Keratinocyte (primary cell): ENCODE measurements at places on chromosomes 7 and 10.

DNA sequence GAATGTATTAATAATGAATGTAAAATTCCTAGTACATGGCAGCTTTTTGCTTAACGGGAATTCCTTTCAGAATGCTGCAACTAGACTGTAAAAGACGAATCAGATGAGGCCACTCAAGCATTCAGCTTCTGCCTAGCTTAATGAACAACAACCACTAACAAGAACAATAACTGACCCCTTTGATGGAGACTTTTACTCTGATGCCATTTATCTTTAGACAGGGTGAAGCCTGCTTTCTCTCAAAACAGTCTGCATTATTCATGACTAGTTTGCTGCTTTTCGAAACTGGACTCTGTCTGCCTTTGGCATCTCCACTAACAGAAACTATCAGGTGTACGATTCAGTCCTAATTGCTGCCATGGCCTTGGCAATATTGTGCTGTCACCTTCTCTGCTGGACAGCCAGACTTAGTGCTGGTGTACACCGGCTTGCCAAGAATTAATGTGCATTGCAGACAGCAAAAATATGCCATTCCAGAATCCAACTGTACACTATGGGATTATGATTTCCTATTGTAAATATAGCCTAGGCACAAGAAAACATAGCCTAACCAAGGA is 295.5 kb upstream of the CDC14C start:
- no peaks in the 10 kb centered on the region for H3K27me3 ChIP-seq
- DNase-seq, result no peak
- H3K4me3 ChIP-seq, result no peak overlapping the region
- H3K4me1 ChIP-seq, result no peaks in the 10 kb centered on the region

DNA sequence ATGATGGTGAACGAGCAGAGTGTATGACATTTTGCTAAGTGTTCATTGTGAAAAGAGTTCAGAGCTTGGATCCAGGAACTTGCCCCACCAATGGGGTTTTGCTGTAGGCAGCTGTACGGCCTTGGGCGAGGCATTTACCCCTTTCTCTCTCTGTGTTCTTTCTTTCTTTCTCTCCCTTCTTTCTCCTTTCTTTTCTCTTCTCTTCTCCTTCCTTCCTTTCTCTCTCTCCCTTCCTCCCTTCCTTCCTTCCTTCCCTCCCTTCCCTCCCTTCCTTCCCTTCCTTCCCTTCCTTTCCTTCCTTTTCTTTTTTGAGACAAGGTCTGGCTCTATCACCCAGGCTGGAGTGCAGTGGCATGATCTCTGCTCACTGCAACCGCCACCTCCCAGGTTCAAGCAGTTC is 45.3 kb upstream of the KMT2C start:
- no peaks in the 10 kb centered on the region for H3K36me3 ChIP-seq
- H3K4me3 ChIP-seq, result no peak overlapping the region
- DNase-seq, result no peak
- no peak overlapping the region for H3K27ac ChIP-seq
- H3K4me1 ChIP-seq, result no peaks in the 10 kb centered on the region
- H3K27me3 ChIP-seq, result no peaks in the 10 kb centered on the region

DNA sequence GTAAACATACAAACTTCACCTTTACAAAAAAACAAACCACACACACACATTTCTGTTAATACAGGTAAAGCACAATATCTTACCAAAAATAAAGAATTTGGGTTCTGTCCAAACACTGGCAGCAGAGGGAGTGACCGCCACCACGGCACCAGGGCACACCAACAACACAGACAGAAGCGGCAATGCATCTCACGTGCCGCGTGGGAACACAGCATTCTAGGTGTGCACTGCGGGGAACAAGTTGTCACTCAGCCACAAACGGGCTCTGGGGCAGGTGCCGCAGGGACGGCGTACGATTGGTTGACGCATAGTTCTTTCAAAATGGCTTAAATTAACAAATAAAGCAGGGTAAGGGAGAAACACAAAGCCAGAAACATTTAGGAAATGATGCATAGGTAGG is 22.3 kb downstream of the PDGFA start:
- DNase-seq, result no peak
- H3K27ac ChIP-seq, result no peak overlapping the region
- H3K4me3 ChIP-seq, result no peak overlapping the region
- H3K27me3 ChIP-seq, result no peaks in the 10 kb centered on the region
- peaks cover 37% of the 10 kb centered on the region for H3K36me3 ChIP-seq

DNA sequence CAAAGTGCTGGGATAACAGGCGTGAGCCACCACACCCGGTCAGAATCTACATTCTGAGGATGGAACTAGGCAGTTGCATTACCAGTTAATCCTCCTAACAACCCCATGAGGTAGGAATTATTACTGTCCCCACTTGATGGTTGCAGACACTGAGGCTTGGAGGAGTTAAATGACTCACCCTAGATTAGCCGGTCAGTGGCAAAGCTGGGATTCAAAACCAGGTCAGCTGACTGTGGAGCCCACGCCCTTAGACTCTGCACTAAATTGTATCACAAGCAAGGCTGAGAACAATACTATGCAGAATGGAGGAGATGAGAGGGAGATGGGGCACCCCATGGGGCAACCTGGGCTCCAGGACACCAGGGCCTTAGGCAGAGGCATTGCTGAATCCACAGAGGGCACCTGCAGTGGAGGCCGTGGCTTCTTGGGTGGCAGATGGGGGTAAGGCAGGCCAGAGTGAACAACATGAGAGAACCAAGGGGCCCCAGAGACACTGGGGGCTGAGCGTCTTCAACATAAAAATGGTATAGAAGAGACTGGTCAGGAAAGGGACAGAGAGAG is 723.4 kb downstream of the PARD3 start:
- no peak overlapping the region for H3K4me3 ChIP-seq
- no peak overlapping the region for H3K27ac ChIP-seq
- H3K4me1 ChIP-seq, result no peaks in the 10 kb centered on the region
- no peak for DNase-seq
- no peaks in the 10 kb centered on the region for H3K36me3 ChIP-seq
- H3K27me3 ChIP-seq, result peaks cover 5% of the 10 kb centered on the region

DNA sequence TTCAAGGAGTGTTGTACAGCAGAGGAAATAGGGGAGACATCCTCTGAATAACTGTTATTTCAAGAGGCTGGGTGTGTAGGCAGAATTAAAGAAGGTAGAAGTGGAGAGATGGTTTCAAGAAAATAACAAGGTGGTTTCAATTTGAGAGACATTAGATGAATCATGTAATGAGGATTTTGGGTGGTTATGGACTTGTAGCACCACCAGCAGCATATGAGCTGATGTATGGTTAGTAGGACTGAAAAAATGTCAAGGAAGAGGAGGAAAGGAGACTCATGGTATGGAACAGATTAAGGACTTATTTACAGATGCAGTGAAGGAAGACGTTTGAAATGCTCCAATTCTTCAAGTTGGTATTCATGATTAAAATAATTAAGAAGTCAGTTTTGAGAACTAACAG is 166.2 kb downstream of the EXOC4 start:
- H3K27me3 ChIP-seq, result no peaks in the 10 kb centered on the region
- no peaks in the 10 kb centered on the region for H3K36me3 ChIP-seq
- no peak overlapping the region for H3K4me3 ChIP-seq
- no peak overlapping the region for H3K27ac ChIP-seq
- no peak for DNase-seq

DNA sequence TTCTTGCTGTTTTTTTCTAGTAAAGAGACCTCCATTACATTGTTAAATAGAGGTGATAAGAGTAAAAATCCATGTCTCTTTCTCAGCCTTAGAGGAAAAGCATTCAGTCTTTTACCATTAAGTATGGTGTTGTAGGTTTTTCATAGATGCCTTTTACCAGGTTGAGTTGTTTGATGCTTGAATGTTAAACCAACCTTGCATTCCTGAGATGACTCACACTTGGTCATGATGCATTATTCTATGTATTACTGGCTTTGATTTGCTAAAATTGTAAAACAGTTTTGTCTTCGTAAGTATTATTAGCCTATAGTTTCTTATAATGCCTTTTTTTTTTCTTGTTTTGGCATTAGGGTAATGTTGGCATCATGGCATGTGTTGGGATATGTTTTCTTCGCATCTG is 90.0 kb downstream of the ANKRD61 start:
- no peaks in the 10 kb centered on the region for H3K27me3 ChIP-seq
- DNase-seq, result peak; percentile 19
- no peaks in the 10 kb centered on the region for H3K4me1 ChIP-seq
- H3K4me3 ChIP-seq, result no peak overlapping the region
- H3K27ac ChIP-seq, result no peak overlapping the region

- peaks cover 50% of the 10 kb centered on the region for H3K36me3 ChIP-seq
- no peak for DNase-seq
- H3K4me3 ChIP-seq, result no peak overlapping the region
Measured at GRCh38 chr10:128066870-128067382, 59.3 kb downstream of the MKI67 start.

- H3K27ac ChIP-seq, result no peak overlapping the region
- H3K4me3 ChIP-seq, result no peak overlapping the region
- H3K27me3 ChIP-seq, result no peaks in the 10 kb centered on the region
Measured at GRCh38 chr10:24556750-24557742, 166.6 kb downstream of the ARHGAP21 start.

DNA sequence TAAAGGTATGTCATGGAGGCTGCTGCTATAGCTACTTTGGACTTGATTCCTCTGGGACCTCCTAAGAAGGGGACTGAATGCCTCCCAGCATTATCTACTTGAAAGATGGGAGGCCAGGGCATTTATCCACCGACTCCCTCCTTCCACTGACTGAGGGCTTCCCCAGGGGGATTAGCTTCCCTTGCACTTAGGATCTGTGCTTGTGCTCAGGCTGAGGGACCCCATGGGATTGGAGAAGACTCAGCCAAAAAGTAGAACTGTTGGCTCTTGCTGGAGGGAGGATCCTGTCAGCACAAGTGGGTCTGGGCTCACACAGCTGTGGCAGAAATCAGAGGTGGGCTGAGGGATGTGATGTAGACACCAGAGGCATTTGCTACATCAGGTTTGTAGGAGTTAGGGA is 81.5 kb upstream of the SYPL1 start:
- H3K36me3 ChIP-seq, result no peaks in the 10 kb centered on the region
- H3K4me3 ChIP-seq, result no peak overlapping the region
- DNase-seq, result no peak
- no peaks in the 10 kb centered on the region for H3K4me1 ChIP-seq
- no peaks in the 10 kb centered on the region for H3K27me3 ChIP-seq

GRCh38 chr10:113853578-113854012 is 287 bp downstream of the DCLRE1A start:
- H3K36me3 ChIP-seq, result no peaks in the 10 kb centered on the region
- peak overlapping the region; percentile 93 for H3K4me3 ChIP-seq
- peaks cover 35% of the 10 kb centered on the region for H3K4me1 ChIP-seq
- H3K27me3 ChIP-seq, result no peaks in the 10 kb centered on the region
- no peak for DNase-seq

DNA sequence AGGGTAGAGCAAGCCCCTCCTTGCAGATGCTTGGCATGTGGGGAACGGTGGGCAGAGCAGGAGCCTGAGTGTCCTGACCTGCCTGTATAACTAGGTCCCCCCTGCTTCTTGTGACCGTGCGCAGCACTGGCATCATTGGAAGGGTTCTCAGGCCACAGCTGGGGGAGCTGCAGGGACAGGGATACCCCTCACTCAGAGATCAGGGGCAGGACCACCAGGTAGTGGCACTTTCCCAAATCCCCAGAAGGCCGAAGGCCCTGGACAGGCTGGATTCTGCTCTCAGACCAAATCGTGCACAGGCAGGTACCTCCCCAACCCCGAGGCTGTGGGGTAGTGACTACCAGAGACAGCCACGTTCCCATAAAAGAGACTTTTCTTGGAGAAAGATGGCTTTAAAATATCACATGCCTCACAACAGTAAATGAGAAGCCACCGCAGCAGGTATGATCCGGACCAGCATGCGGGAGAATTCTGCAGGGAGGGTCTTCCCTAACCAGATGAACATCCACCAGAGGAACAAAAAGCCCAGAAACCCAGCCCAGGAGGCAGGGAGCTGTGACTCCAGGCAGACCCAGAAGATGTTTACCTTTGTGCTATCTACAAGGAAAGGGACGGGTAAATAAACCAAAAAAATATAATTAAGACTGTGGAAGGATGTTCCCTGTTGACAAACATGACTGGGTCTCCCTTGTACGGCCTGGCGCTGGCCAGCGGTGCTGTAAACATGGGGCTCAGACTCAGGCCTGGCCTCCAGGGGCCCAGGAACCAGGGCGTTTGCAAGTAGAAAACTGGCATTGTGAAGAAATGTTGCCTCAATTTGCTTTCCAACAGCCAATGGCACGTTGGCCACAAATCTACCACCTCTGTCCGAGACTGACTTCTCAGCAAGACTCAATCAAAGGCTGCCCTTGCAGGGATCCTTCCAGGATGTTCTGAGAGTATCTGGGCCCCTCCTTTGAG is 180.0 kb downstream of the TNS3 start:
- DNase-seq, result no peak
- no peaks in the 10 kb centered on the region for H3K27me3 ChIP-seq
- H3K36me3 ChIP-seq, result no peaks in the 10 kb centered on the region

DNA sequence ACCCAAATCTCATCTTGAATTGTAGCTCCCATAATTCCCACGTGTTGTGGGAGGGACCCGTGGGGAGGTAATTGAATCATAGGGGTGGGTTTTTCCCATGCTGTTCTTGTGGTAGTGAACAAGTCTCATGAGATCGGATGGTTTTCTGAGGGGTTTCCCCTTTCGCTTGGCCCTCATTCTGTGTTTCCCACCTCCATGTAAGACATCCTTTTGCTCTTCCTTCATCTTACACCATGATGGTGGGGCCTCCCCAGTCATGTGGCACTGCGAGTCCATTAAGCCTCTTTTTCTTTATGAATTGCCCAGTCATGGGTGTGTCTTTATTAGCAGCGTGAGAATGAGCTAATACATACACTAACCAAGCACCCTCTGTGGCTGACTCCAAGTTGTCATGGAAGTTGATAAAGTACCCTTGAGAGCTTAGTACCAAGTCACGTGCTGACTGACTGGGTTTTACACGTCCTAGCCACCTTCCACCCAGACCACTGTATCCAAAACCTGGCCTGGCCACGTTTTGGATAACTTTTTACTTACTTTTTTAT is 614.4 kb downstream of the SDK1 start:
- H3K27me3 ChIP-seq, result no peaks in the 10 kb centered on the region
- DNase-seq, result no peak
- no peak overlapping the region for H3K27ac ChIP-seq
- no peaks in the 10 kb centered on the region for H3K36me3 ChIP-seq
- H3K4me1 ChIP-seq, result peaks cover 23% of the 10 kb centered on the region

- DNase-seq, result no peak
- no peak overlapping the region for H3K27ac ChIP-seq
- no peak overlapping the region for H3K4me3 ChIP-seq
- H3K4me1 ChIP-seq, result no peaks in the 10 kb centered on the region
- no peaks in the 10 kb centered on the region for H3K36me3 ChIP-seq
Measured at GRCh38 chr10:130043491-130043890, 67.1 kb downstream of the C10orf143 start.

GRCh38 chr7:30630986-30631385 is 36.3 kb downstream of the GARS1 start:
- no peak overlapping the region for H3K4me3 ChIP-seq
- H3K27me3 ChIP-seq, result no peaks in the 10 kb centered on the region
- DNase-seq, result no peak
- H3K27ac ChIP-seq, result no peak overlapping the region
- H3K36me3 ChIP-seq, result peaks cover 70% of the 10 kb centered on the region
- H3K4me1 ChIP-seq, result no peaks in the 10 kb centered on the region

- H3K36me3 ChIP-seq, result no peaks in the 10 kb centered on the region
- no peaks in the 10 kb centered on the region for H3K4me1 ChIP-seq
- peaks cover 16% of the 10 kb centered on the region for H3K27me3 ChIP-seq
- H3K27ac ChIP-seq, result no peak overlapping the region
- DNase-seq, result no peak
Measured at GRCh38 chr7:71133232-71133622, 1.3 kb downstream of the GALNT17 start.

- peaks cover 2% of the 10 kb centered on the region for H3K36me3 ChIP-seq
- no peak overlapping the region for H3K27ac ChIP-seq
- H3K27me3 ChIP-seq, result no peaks in the 10 kb centered on the region
- no peak for DNase-seq
- H3K4me1 ChIP-seq, result no peaks in the 10 kb centered on the region
Measured at GRCh38 chr10:6833458-6834011, 253.5 kb upstream of the PRKCQ start.

GRCh38 chr10:14665304-14665703 is 109.4 kb downstream of the FAM107B start:
- H3K36me3 ChIP-seq, result no peaks in the 10 kb centered on the region
- no peak overlapping the region for H3K4me3 ChIP-seq
